ENCODE measurements at places on chromosomes 1 and 21. TPM values are rescaled to one million over a fixed set of nuclear protein-coding genes. Genes with fewer than 3 reads are reported as not detected.

SPRR1A gene
- total RNA-seq = not detected

GRCh38 chr1:186550832-186551231 is 89.9 kb upstream of the PDC start:
- H3K27ac ChIP-seq = no peak overlapping the region
- no peak for DNase-seq
- no peaks in the 10 kb centered on the region for H3K4me1 ChIP-seq
- no peaks in the 10 kb centered on the region for H3K27me3 ChIP-seq

GRCh38 chr1:166848193-166848592 is 8.9 kb downstream of the POGK start:
- no peaks in the 10 kb centered on the region for H3K4me1 ChIP-seq
- H3K4me3 ChIP-seq = no peak overlapping the region
- no peak for DNase-seq
- H3K36me3 ChIP-seq = peaks cover 28% of the 10 kb centered on the region

CD101 gene
- 10.3 TPM for total RNA-seq

CELA2B gene
- total RNA-seq = not detected

APCS gene
- not detected for total RNA-seq

GRCh38 chr1:236495467-236496112 is 28.2 kb upstream of the LGALS8 start:
- H3K4me1 ChIP-seq = no peaks in the 10 kb centered on the region
- no peak overlapping the region for H3K4me3 ChIP-seq
- DNase-seq = no peak
- no peaks in the 10 kb centered on the region for H3K36me3 ChIP-seq
- H3K27ac ChIP-seq = no peak overlapping the region
- no peaks in the 10 kb centered on the region for H3K27me3 ChIP-seq

DNA sequence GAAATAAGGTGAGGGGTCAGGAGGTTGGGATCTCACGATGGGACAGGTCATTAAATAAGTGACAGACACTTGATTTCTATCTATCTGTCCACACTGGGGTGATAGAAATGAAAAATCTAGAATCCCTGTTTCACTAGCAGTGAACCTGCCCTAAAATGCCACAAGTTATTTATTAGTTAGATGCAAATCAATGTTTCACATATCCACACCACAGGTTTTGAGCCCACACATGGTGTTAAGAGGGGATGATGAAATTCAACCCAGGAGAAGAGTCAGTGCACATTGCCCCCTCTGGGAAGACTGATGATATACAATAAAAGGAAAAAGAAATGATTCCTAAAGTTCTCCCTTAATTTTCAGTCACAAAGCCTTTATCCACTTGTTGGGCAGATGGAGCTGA is 10.1 kb upstream of the NTPCR start:
- no peak overlapping the region for H3K27ac ChIP-seq
- no peak for DNase-seq
- no peak overlapping the region for H3K4me3 ChIP-seq
- H3K27me3 ChIP-seq = no peaks in the 10 kb centered on the region
- H3K36me3 ChIP-seq = no peaks in the 10 kb centered on the region
- H3K4me1 ChIP-seq = no peaks in the 10 kb centered on the region

BCAR3 gene
- 0.85 TPM for total RNA-seq

GRCh38 chr21:27614231-27614630 is 647.3 kb upstream of the ADAMTS5 start:
- no peak overlapping the region for H3K27ac ChIP-seq
- no peak overlapping the region for H3K4me3 ChIP-seq
- DNase-seq = no peak
- no peaks in the 10 kb centered on the region for H3K4me1 ChIP-seq
- H3K36me3 ChIP-seq = no peaks in the 10 kb centered on the region

IL19 gene
- total RNA-seq = not detected

PGLYRP3 gene
- not detected for total RNA-seq

DNA sequence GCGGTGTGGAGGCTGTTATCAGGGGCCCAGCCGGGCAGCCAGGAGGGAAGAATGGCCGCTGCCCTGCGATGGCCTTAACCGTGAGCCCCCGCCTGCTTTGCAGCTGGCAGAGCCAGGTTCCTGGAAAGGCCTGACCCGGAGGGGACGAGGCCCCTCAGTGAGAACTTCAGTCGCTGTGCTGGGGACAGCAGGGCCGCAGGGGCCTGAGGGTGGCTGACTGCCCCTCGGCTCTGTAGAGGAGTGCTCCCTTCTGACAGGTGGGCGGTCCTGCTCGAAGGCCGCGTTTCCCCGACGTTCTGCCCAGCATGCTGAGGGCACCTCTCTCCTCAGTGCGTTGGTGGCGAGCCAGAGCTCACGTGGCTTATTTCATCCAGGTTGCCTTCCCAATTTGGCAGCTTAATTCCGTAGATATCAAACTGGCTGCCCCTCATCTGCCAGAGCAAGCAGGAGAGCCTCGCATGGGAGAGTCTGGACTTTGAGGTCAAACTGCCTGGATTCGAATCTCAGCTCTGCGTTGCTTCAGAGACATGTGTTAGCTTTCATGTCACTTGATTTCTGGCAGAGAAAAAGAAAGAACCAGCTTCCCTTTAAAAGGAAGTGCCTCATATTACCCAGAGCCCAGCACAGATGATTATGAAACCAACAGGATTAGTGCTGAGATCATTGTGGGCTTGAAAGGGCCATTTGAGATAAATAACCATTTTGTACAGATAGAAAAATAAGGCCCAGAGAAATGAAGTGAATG is 239.8 kb downstream of the SDCCAG8 start:
- no peak for DNase-seq
- peaks cover 2% of the 10 kb centered on the region for H3K36me3 ChIP-seq
- no peak overlapping the region for H3K27ac ChIP-seq
- H3K27me3 ChIP-seq = no peaks in the 10 kb centered on the region
- no peak overlapping the region for H3K4me3 ChIP-seq

DNA sequence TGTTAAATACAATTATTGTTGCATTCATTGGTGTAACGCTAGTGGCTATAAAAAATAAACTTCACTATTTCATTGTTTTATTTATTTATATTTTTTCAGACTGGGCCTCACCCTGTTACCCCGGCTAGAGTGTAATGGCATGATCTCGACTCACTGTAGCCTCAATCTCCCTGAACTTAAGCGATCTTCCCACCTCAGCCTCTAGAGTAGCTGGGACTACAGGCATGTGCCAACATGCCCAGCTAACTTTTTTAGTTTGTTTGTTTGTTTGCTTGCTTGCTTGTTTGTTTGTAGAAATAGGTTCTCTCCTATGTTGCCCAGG is 387.4 kb upstream of the PTBP2 start:
- H3K4me3 ChIP-seq = no peak overlapping the region
- no peak for DNase-seq
- H3K36me3 ChIP-seq = no peaks in the 10 kb centered on the region
- H3K4me1 ChIP-seq = no peaks in the 10 kb centered on the region
- H3K27ac ChIP-seq = no peak overlapping the region
- H3K27me3 ChIP-seq = no peaks in the 10 kb centered on the region
